Activated naive CD4-positive, alpha-beta T cell (primary cell): ENCODE measurements at places on chromosomes 5 and 9.
A peak's percentile ranks its signal among the peaks of the same experiment; 100 is the strongest.

DNA sequence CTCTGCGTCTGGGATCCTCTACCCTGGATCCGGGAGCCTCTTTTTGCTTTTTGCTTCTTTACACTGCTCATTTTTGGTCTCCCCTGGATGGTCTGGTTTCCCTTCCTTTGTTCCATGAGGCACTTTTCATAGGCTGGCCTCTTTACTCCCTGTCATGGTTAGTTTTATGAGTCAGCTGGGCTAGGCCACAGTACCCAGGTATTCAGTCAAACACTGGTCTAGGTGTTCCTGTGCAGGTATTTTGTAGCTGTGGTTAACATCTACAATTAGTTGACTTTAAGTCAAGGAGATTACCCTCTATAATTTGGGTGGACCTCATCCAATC, 17.5 kb downstream of the ANKRD33B start:
- DNase-seq, result no peak

DNA sequence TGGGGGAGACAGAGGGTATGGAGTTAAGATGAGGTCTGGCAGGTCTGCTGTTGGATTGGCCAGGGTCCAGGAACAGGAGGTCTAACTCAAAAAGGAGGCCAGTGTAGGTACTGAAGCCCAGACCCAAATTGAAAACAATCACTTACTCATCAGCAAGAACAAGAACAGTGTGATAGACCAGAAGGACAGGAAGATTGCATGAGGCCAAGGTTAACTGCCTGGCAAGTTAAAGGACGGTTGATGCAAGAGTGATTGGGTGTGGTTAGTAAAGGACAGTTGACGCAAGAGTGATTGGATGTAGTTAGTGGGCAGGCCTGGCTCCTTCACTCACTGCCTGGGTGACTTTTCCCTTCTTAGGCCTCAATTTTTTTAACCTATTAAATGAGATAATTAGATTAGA, 132.6 kb downstream of the PDZD2 start:
- no peak for DNase-seq

DNA sequence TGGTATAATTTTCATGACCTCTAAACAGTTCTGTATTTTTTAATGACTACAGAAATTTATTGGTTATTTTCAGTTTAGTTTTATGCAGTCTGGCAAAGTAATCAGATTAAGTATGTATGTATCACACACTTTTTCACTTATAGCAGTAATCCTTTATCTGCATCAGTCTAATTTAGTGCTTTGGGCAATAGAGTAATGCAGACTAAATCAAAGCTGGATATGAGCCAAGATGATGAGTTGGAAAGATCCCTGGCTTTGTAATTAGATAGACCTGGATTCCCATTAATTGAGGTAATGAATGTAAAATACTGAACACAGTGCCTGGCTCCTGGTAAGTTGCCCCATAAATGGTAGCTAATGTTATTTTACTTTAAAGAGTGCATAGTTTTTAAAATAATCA, 215.4 kb upstream of the TLX3 start:
- DNase-seq, result no peak

DNA sequence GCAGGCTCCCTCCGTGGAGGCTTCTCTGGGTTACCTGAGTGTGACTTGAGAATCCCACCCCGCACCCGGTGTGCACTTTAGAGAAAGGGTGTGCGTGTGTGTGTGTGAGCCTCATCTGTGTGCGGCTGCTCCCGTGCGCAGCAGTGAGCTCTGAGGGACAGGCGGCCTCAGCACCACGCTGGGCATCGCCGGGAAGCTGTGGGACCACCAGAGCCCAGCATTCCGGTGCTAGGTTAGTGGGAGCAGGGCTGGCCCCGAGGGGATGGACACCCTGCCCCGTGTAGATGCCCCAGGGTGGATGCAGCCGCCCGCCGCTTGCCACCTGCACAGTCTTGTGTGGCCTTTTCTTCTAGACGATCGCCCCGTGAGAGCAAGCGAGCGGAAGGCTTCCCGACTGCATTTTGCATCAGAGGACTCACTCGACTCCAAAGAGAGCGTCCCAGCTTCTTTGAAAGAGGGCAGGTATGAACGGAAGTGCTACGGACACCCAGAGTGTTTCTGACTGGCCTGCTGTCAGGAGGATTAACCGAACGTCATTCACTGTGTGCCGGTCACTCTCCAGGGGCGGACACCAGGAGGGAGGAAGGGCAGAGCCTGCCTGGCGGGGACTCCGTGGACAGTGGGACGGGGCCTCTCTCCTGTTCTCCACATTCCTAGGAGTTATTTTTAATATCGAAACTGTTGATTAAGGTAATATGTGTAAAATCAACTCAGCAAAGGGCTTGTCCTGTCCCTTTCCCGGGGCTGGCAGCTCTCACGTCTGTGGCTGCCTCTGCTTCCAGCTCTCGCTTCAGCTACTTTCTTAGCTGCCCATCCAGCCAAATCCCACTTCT, 12.2 kb downstream of the CEP72 start:
- no peak for DNase-seq

DNA sequence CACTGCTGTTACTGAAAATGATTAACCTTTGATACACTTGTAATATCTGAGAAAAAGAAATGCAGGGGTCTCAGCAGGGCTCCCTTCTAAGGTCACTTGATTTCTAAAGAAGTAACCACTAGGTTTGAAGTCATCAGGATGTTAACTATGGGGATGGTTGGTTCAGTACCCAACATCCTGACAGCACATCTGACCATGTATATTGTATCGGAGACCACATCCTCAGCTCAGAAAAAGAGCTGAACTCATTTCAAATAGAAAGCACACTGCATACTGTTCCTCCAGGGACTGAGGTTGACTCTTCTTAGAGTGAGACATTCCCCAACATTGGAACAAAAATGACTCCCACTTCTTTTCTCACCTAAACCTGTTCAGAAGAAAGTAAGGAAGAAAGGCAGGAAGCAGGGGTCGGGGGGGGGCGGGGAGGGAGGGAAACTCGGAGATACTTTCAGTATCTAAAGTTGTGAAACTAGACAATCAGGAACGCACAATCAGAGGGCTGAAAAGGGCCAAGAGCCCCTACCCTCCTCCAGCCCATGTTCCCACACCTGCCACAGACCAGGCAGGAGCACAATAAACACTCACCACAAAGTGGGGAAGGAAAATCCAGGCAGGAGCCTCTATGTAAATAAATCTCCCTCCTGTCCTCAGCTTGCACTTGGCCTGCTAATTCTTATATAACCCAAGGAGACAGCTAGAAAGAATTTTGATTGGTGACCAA, 730 bp upstream of the GZMA start:
- no peak for DNase-seq

DNA sequence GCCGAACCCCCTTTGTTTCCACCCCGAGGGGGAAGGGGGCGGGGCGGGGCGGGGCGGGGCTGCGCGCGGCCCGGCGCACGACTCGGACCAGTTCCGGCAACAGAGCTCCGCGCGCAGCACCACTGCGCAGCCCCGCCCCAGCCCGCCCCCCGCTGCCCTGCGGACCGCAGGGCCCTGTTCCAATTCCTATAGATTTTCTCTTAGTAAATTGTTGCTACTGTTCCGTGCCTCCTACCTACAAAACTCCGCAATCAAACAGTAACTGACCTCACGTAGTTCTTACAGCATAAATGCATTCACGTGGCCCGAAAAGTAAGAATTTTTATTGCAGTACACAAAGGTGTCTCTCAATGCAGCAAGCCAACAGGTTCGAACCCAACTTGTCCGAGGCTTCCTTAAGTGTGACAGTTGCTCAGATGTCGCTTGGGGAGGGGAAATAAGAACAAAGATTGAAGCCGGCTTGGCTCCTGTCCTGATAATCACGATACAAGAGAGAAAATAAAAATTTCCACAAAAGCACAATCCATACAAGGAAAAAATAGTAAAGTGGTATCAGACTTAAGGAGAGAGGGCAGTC, 1.2 kb upstream of the RNF38 start:
- DNase-seq, result peak; percentile 83

GRCh38 chr5:151004499-151004898, 15.9 kb upstream of the GPX3 start:
- no peak for DNase-seq

DNA sequence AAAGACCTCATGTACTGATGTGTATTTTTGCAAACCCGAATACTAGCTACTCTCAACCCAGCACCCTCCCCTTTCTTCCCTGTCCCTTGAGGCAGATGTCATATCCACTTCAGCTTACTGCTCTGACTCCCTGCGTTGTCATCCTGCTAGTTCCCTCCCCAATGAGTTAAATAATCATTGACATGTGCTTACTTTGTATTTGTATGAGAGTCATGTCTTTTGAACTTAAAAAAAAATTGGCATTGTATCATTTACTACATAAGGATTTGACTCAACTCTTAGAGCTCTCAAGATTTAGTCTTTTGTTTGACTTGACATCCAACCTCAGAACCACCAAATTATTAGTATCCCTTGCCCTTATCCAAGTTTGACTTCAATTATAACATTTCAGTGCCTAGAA, 219.7 kb upstream of the TUT7 start:
- DNase-seq, result no peak

- no peak for DNase-seq
Measured at GRCh38 chr9:97935276-97935675, 2.7 kb downstream of the HEMGN start.
